Natural killer cell (primary cell): ENCODE measurements at places on chromosomes 5 and 9. TPM values are rescaled to one million over a fixed set of nuclear protein-coding genes. Genes with fewer than 3 reads are reported as not detected.

- DNase-seq: no peak
Measured at GRCh38 chr5:142938266-142938880, 168.2 kb downstream of the ARHGAP26 start.

DNA sequence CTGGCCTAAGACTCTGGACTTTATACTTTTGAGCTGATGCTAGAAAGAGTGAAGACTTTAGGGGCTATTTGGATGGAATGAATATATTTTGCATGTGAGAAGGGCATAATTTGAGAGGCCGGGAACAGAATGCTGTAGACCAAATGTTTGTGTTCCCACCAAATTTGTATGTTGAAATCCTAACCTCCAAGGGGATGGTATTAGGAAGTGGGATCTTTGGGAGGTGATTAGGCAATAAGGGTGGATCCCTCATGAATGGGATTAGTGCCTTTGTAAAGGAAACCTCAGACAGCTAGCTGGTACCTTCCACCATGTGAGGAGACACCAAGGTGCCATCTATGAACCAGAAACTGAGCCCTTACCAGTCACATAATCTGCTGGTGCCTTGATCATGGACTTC, 165.1 kb upstream of the S1PR3 start:
- DNase-seq: no peak

- no peak for DNase-seq
Measured at GRCh38 chr5:35698047-35698808, 80.6 kb downstream of the SPEF2 start.

The INSYN2B gene
- total RNA-seq: not detected

The SHOC1 gene
- not detected for total RNA-seq

The MCC gene
- 1.8 TPM for total RNA-seq

DNA sequence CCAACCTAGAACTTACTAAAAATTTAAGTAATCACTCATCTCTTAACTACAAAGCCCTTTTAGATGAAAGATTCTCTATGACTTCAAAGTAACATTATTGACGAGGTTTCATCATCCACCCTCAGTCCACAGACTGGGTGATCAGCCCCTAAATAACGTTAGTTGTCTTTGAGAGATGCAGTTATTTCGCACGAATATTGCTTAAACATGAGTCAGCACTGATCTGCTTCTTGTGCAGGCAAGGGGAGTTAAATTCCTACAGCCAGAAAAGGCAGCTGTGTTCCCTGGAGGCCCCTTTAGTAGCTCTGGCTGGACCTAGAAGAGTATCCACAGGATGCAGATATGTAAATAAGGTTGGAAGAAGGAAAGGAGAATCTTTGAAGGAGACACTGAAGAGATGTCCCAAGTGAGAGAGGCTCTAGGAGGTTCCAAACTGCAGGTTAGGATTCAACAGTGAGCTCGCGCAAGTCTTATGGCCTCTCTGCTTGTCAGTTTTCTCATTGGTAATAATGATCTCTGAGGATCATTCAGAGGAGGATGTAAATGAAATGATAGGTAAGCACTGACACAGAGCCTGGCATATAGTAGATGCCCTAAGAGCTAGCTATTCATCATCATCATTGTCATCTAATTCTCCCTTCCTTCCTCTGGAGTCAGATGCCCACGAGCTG, 122.2 kb upstream of the MAN2A1 start:
- no peak for DNase-seq

The NUTM2F gene
- not detected for total RNA-seq

GRCh38 chr9:124800306-124801259, 23.6 kb downstream of the OLFML2A start:
- DNase-seq: no peak

- no peak for DNase-seq
Measured at GRCh38 chr9:91856419-91856818, 93.6 kb downstream of the ROR2 start.

DNA sequence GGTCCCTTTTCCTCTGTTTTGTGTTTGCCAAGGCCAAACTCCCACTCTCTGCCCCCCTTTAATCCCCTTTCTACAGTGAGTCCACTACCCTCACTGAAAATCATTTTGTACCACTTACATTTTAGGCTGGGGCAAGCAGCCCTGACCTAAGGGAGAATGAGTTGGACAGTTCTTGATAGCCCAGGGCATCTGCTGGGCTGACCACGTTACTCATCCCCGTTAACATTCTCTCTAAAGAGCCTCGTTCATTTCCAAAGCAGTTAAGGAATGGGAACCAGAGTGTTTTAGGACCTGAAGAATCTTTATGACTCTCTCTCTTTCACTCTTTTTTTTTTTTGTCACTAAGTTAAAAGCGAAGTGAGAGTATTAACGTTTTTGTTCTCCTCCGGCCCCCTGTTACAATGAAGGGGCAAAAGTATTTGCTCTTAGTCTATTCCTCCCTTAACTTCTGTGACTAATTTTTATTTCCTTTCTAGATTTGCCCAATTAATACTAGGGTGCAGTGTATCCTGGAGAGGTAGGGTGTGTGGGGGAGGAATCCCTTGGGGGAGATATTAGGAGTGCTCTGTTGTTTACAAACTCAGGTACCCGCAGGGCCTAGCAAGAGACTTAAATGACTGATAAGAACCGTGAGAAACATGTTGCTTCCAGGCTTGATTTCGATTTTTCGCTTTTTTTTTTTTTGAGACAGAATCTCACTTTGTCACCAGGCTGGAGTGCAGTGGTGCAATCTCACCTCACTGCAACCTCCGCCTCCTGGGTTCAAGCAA, 14.7 kb downstream of the GM2A start:
- no peak for DNase-seq

The FGFR4 gene
- 1.5 TPM for total RNA-seq

The UNC5A gene
- total RNA-seq: not detected

- DNase-seq: no peak
Measured at GRCh38 chr5:68646144-68646543, 430.6 kb downstream of the PIK3R1 start.

GRCh38 chr5:159061179-159061796, 38.4 kb downstream of the EBF1 start:
- DNase-seq: no peak

GRCh38 chr9:113361304-113362018, 12.1 kb downstream of the BSPRY start:
- no peak for DNase-seq

The SLC1A1 gene
- total RNA-seq: not detected

DNA sequence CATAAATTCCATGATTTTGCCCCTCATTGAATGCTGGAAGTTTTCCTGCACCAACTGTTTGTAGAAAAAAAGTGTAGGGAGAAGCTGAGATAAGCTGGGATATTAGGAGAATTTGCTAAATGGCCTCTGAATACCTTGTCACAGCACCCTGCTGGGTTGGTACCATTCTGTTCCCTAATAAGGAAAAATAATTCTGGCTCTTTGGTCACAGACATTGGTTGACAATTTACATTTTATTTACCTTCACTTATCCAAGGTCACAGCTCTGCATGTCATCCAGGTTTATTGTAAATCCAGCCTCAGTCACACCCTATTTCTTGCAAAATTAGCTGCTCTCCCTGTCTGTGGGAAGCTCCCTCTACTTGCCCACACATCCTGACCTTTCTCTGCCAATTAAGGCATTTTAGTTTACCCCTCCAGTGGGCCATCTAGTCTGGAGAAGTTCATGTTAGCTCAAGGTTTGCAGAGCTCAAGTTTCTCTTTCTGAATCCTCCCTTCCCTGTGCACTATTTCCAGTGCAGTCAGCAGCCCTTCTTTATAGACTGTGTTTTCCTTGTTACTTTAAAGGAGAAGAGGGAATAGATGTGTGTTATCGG, 115.4 kb upstream of the NTRK2 start:
- DNase-seq: no peak

The SLC6A7 gene
- total RNA-seq: not detected

GRCh38 chr9:82574911-82575310, 488.0 kb downstream of the RASEF start:
- no peak for DNase-seq

The FBXW5 gene
- 117 TPM for total RNA-seq

- DNase-seq: no peak
Measured at GRCh38 chr5:32981061-32981460, 269.9 kb downstream of the NPR3 start.

The IFNA2 gene
- not detected for total RNA-seq

- peak; percentile 26 for DNase-seq
Measured at GRCh38 chr5:55338092-55338613, 30.4 kb downstream of the MTREX start.

DNA sequence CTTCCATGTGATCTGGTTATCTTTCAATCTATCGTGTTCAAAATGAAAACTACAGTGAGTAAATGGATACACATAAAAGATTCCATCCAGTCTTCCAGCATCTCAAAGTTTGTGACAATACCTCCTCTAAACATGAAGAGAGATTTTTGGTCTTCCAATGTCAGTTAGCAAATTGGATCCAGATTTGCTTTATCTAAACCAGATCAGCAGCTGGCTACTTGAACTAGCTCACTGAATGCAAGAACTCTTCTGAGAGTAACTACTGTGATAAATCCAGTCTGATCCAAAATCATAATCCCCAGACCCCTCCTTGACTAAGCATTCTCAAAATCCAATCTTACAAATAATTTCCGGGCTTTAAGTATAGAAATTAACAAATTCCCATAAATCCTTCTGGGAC, 2177.9 kb upstream of the C9orf72 start:
- DNase-seq: no peak

GRCh38 chr9:35822926-35823325, 5.6 kb downstream of the FAM221B start:
- no peak for DNase-seq

The GARIN3 gene
- total RNA-seq: not detected

The DTWD2 gene
- 6.0 TPM for total RNA-seq

- no peak for DNase-seq
Measured at GRCh38 chr9:105712297-105712696, 18.0 kb downstream of the TMEM38B start.

GRCh38 chr9:72931437-72931836, 21.4 kb downstream of the ALDH1A1 start:
- DNase-seq: no peak

DNA sequence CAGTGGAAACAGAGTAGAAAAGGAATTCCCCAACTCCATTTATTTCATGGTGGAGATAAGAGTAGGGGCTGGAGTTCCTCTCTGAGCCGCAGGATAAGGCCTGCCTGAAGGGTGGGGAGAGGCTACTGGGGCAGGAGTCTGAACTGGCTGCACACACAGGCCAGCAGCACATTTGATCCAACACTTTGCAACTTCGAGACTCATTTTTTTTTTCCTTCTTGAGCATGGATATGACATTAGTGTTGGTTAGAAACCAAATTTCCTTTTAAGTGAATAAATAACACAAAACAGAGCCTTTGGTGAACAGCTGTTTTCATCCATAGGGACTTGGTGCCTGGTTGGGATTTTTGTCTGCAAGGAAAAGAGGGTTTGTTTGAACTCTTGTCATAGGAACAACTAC, 76.6 kb downstream of the RALGPS1 start:
- DNase-seq: no peak

DNA sequence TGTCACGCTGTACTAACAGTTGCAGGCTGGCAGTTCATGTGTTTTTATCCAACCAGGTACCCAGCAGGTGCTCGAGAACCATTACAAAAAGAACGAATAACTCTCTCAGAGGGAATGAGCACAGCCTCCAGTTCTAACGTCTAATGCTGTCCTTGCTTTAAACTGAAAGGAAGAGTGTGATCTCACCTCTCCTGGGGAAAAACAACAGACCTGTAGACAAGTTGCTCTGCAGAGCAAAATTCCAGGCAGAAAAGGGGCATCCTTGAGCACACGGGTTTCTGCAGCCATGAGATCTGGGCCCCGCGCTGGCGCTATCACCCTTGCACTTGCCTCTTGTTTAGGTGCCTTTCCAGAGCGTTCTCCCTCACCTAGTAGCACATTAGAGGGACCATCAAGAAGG, 92.5 kb upstream of the DNAH5 start:
- no peak for DNase-seq

- DNase-seq: peak; percentile 26
Measured at GRCh38 chr5:132474881-132475496, 15.6 kb downstream of the IRF1 start.

GRCh38 chr5:29077451-29077850, 2039.1 kb upstream of the CDH9 start:
- DNase-seq: no peak

The IFNA13 gene
- total RNA-seq: not detected

GRCh38 chr5:156399323-156399722, 72.4 kb downstream of the SGCD start:
- no peak for DNase-seq

GRCh38 chr5:33409435-33410170, 31.2 kb upstream of the TARS1 start:
- DNase-seq: no peak

DNA sequence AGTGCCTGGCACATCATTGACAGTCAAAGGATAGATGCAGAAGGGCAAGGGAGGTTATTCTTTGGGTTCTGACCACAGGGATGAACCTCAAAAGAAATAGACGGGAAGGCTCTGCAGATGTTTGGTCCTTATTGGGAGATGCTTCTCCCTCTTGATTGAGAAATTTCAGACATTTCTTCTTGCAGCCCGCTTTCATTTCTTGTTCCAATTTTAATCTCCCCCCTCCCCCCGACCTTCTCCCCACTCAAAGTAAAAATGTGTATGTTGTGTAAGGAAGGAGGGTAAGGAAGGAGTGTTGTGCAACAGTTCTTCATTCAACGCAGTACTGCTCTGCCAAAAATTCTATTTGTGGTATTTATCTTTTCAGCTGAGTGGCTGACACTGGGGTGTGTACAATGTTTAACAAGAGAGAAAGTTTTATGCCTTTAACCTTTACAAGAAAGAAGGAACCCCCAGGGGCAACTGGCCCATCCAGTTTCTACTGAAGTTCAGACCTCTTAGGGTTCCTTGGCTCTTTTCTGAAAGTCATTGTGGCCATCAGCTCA, 46.3 kb upstream of the TNFSF15 start:
- DNase-seq: no peak

DNA sequence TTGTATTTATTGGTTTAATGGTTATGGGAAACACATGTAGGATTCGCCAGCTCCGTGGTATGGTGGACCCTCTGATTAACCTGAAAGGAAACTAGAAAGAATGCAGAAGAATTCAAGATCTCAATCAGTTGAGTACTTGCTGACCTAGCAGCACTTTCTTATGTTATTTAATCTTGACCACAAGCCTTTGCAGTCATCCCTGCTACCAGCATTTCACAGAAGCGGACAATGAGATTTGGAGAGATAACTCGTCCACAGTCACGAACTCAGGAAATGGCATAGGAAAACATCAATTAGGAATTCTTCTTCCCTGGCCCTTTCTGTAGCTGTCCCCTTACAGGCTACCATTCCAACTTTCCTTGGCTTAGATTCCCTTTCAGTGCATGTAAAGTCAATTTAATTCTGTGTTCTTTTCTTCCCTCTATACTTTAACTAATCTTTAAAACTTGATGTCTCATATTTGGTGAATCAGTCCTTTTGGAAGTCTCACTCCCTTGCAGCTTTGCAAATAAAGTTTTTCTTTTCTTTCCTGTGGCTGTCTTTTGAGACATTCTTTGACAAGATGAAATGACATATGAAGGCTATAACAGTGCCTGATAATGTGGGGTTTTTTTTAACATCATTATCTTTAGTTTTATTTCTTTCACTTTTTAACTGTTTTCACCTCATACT, 1.3 kb upstream of the SLC44A1 start:
- no peak for DNase-seq

- no peak for DNase-seq
Measured at GRCh38 chr5:107257885-107258520, 412.7 kb downstream of the EFNA5 start.

GRCh38 chr5:158434749-158435148, 575.8 kb upstream of the CLINT1 start:
- no peak for DNase-seq

GRCh38 chr9:90870621-90871326, 69.2 kb downstream of the SYK start:
- peak; percentile 73 for DNase-seq

GRCh38 chr5:147780924-147781573, 1.5 kb downstream of the JAKMIP2 start:
- DNase-seq: no peak

- no peak for DNase-seq
Measured at GRCh38 chr9:94140791-94141790, 56.8 kb downstream of the PTPDC1 start.
